ENCODE measurements at places on chromosomes 2 and 18.

GRCh38 chr2:140747665-140748064 lies 1383.2 kb downstream of the LRP1B start:
- DNase-seq: no peak

DNA sequence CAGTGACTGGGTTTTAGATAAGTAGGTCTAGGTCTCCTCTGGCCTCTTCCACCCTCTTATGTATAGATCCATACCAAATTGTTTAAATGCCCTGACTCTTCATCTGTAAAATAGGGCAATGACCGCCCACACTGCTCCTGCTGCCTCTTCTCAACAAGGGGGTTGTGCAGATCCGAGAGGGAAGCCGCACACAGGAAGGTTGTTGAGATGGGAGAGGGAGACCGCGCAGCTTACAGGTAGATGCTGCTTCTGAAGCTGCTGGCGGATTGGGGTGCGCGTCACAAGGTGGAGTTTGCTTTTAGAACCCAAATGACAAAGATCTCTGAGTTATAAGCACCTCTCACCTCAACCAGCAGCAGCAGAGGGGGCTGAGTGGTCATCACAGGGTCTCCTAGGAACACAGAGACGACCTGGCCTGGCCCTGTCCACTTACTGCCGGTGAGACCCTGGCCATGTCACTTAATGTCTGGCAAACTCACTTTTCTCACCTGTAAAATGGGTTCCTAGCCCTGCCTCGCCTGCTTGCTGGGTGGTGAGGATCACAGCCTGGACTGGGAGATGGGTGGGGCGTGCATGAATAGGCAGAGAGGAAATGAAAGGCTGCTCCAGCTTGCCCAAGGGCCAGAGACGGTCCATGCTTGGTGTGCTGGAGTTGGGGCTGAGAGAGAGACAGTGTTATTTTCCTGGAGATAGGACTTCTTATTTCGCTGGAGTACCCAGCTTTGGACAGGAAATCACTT lies 251.3 kb downstream of the EIPR1 start:
- DNase-seq: no peak

- DNase-seq: no peak
Measured at GRCh38 chr2:121545913-121546312, 15.2 kb downstream of the RNU4ATAC start.

GRCh38 chr2:223580951-223581350 lies 21.2 kb downstream of the SCG2 start:
- no peak for DNase-seq

DNA sequence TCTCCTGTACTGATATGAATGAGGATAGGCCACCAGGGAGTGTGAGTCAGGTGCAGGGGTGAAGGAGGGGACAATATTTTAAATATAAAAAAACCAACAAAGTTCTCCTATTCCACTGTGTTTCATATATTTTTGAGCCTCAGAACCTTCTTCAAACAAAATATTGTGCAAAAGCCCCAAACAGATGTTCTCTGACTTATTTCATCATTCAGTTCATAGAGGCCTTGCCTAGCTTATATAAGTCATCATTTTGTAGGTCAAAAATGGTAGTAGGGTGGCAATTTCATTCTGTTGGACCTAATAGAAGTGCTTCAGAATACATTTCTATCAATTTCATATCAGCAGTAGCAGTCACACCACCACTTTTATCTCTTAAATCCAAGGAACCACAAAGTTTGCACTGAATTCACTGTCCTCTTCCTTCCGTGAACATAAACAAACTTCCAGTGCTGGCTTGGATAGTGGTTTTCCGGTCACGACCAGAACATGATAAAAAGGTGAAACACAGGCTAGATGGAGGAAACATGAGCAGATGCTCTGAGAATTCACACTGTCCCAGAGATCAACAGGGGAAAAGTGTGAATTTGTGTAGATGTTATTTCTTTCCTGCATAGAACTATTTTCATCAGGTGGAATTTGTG lies 99.1 kb downstream of the EN1 start:
- no peak for DNase-seq

- DNase-seq: no peak
Measured at GRCh38 chr2:238790126-238790832, 57.6 kb upstream of the TWIST2 start.

DNA sequence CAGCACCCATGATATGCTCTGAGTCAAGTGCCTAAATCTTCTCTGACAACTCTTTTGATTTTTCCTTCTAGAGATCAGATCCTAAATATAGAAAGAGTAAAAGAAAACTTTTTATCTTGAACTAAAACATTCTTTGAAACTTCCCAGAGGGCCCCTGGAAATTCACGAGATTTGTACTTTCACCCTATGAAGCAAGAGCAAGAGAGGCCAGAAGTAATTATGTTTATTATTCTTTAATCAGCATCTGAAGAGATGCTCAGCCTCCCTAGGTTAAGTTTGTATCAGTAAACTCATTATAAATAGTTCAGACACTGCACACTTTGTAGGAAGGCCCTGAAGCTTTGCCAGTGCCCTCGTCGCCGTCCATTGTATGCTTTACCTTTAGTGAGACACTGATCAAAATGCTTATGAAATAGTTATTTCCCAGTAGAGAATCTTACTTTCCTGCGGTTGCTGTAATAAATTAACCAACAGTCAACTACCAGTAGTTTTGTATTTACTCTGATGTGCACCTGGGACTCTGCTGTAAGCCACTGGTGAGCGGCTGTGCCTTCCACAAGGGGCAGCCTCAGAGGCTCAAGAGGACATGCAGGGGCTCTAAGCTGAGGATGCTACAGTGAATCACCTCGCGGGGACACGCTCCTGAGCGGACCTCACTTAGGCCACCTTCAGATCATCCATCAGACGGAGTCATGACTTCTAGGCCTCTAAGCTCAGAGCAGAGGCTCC lies 71.9 kb downstream of the BIN1 start:
- no peak for DNase-seq

DNA sequence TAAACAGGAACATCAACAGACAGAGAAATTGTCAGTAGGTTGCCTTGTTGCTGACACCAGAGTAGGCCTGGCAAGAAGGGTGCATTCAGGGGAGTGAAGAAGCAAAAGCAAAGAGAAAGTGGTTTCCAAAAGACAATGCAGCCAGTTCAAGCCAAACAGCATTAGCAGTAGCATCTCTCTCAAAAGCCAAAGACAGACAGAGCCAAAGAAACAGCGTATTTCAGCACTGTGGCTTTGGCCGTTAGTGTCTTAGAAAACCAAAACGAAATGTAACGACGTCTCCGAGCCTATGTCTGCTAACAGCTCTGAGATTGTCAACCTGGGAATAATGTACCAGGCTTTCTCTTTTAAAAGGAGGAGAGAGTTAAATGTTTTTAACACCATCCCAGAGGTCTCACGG lies 178.6 kb downstream of the NRP2 start:
- DNase-seq: no peak

DNA sequence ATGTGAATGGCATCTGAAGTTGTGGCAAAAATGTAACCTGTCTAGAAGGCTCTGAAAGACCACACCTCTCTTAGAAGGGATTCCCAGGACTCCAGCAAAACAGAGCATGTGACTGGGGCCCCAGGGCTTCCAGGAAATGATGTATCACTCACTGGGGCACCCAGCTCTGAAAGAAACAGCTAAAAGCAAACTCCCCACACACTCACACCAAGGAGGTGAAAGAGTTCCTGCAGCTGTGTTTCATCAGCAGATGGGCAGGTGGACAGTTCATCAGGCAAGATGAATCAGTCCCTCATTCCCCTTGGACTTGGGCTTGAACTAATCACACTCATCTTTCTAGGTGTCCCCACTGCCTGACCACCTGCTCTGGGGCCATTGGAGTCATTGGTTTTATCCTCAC lies 76.2 kb downstream of the CCBE1 start:
- DNase-seq: no peak

- no peak for DNase-seq
Measured at GRCh38 chr2:105460048-105460732, 61.3 kb upstream of the FHL2 start.

DNA sequence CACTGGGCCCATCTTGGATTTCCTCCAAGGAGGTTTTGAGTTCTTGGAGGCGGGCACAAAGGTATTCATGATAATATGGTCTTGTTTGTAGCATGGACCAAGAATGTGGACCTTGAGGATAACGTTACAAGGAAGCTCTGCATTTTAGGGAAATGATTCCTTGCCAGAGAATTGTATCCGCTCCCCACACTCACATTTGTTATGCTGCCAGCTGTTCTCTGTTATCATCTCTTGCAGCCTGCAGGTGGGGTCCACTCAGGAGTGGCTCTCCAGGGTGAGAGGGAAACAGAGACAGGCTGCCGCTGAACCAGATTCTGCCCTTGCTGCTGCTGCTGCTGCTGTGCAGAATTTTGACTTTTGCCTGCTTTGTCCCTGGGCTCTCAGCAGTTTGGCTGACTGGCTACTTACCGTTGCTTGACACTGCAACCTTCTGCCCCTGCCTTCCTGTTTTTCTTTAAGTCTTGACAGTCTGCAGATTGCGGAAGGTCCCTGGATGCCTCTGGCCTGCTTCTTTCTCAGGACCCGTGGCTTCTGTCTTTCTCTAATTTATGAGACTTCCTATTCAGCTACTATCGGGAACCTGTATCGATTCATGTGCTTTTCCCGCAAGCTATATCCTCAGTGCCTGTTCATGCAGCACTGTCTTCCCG lies 122.3 kb upstream of the DOCK10 start:
- no peak for DNase-seq

DNA sequence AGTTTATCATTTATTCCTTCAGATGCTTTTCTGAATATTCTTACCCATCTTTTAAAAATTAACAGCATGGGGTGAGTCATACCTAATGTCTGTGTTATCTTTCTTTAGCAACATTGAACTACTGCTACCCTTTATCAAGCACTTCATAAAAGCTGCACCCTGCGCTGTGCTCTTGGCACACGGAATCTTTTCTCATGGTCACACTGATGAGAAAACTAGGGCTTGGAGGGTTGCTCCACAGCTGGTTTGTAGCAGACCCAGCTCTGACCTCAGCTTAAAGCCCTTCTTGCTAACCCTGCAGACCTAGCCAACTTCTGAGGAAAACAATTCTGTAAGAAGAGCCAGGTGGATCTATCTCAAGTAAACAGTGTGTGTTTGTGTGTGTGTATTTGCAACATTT lies 106.3 kb downstream of the RNF144A start:
- no peak for DNase-seq

GRCh38 chr2:949384-950079 lies 1.1 kb upstream of the SNTG2 start:
- no peak for DNase-seq

- peak; percentile 40 for DNase-seq
Measured at GRCh38 chr18:77000527-77000926, 132.1 kb downstream of the MBP start.

GRCh38 chr2:866887-867286 lies 83.8 kb upstream of the SNTG2 start:
- DNase-seq: no peak

GRCh38 chr2:134866498-134867099 lies 28.2 kb downstream of the ACMSD start:
- DNase-seq: no peak

DNA sequence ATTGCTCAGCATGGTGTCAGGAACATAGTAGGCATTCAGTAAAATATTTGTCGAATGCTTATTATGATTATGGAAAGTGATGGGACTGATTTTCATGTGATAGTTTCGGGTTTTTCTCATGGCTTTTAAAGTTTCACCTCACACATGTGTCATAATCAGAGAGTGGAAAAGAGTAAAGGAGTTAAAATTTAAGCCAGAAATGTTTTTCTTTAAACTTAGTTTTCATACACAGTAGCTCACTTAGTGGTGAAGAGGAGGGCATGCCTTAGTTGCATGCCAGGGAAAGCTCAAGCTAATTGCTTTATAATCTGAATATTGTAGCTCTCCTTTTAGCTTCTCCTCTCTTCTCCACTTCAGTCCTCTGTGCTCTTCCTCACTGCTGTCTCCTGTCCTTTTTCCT lies 38.0 kb downstream of the EHBP1 start:
- DNase-seq: no peak

- no peak for DNase-seq
Measured at GRCh38 chr2:106270471-106270891, 76.4 kb upstream of the UXS1 start.

DNA sequence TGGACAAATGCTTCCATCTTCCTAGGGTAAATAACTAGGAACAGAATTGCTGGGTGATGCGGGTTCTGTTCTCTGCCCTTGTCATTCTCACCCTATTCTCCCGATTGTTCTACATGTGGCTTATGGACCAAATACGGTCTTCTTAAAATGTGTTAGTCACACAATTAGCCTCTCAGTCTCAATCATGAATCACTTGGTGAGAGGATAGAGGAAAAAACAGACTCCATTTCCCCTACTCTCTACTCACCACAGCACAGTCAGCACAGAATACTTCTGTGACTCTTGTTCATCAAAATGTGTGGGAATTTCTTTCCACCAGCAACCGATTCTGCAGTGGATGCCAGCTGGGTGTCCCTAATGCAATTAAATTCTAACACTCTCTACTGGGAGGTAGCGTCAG lies 125.2 kb downstream of the SH3BP4 start:
- DNase-seq: no peak

DNA sequence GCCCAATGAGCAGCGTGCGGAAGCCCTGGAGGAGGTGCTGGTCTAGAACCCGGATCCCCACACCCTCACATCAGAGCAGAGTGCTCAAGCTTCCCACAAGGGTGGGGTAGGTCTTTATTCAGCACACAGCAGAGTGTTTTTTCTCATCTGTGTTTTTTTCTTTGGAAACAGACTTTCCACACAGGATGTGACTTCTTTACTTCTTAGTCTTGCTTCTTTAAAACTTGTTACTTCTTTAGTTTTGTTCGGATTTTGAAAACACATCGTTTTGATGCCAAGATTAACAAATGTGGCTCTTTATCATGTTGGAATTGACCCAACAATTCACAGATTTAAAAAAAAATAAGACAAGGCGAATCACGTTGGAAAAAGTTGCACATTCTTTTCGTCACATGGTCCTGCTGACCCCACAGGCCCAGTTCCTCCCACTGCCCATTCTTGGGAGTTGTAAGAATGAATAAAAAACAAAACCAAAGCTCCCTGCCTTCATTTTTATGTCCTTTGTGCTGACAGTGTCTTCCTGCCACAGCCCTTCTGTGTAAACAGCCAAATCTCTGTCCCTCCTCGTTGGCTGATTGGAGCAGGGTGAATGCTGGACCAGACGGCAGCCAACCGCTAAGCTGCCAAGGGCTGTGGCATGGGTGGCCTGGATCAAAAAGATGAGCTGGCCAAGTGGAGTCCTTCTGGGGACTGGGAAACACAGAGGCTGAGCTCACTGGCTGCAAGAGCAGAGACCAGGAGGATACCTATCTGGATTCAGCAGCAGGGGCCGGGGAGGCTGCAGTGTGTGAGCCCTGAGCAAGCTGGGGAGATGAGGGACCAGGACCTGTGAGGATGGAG lies 81.6 kb downstream of the TWIST2 start:
- DNase-seq: no peak

GRCh38 chr2:235541016-235541415 lies 47.2 kb downstream of the AGAP1 start:
- DNase-seq: no peak
